Glomerular endothelial cell (primary cell): ENCODE measurements at places on chromosomes 2 and 18. TPM values are rescaled to one million over a fixed set of nuclear protein-coding genes. Genes with fewer than 3 reads are reported as not detected.

The SKOR2 gene
- total RNA-seq, result not detected in 2 replicates

- no peak for DNase-seq
Observed at GRCh38 chr2:219167997-219168396, 1.8 kb downstream of the SLC23A3 start.

DNA sequence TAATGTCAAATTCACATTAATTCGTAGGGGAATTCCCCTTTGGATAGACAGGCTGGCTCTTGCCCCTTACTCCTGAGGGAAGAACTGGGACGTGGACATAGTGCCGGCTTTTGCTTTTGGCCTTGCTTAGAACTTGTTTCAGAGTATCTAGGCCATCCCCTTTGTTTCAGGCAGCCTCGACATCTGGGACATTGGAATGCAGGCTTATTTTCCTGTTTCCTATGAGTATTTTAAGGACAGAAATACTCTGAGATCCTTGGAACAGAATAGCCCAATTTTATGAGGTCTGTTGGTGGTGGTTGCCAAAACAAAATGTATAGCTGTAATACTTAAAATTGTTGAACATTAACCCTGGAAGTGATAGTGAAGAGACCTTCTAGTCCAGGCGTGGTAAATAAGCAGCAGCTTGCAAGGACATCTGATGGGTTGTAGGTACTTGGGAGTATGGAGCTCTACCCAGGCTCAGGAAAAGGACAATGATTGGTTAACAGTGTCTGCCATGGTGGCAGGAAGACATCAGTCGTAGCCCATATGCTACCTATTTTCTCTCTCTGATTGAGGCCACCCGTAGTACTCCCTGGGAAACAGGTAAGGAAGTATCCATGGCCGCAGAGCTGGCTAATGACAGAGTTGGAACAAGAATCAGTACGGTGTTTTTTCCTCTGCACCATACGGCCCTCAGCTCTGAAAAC lies 112.4 kb downstream of the CDK15 start:
- DNase-seq, result no peak

- no peak for DNase-seq
Observed at GRCh38 chr18:61085761-61086160, 247.5 kb upstream of the CDH20 start.
